Putamen (tissue), 1 donor: ENCODE measurements at places on chromosomes 7 and 10.

DNA sequence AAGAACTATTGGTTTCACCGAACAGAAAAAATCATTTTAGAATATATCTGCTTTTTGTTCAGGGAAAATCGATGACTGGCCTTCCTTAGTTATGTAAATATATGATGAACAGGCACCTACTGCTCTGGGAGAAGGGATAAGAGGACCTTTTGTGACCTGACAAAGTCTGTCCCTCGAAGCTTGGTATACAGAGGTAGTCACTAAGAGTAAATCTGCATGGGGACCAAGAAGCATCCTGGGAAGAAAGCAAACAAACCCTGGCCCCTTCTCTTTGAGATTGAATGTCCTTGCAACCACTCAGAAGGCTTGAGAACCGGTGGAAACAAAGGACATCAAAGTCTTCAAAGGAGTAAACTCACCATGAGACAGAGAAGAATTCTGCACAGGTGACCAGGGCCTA lies 52.3 kb downstream of the SKIDA1 start:
- DNase-seq = no peak

GRCh38 chr10:106592396-106592795 lies 572.1 kb downstream of the SORCS1 start:
- DNase-seq = no peak

GRCh38 chr10:113960617-113961181 lies 83.0 kb upstream of the ADRB1 start:
- no peak for DNase-seq

DNA sequence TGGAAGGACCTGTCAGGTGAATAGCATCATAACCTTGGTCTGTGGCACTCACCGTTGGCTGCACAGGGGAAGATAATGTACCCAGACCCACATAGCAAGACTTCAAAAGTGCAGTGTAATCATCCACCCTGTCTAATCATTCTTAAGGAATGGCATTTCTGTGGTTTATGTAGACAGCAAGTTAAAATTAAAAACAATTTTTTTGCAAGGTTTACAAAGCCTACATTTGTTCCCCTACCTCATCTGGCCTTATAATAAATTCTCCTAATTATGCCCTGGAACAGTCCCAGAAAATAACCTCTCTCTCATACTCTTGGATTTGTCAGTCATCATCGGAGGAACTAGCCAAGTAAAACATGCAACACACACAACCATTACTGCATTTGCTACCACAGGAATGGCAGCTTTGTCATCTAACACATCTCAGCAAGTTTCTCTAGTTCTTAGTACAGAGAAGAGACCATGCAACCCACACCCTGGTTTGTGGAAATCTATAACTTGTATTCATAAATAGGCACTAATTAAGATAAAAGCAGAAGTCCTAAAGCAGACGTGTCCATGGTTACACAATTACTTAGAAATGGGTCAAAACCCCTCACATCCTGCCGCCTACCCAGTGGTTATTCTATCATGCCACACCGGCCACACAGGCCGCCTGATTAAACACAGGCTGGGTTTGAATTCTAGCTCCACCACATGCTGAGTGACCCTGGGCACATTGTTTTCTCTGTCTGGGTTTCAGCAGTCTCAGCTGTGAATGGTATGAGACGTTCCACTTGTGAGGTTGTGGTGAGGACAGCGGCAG lies 19.1 kb downstream of the ABLIM1 start:
- DNase-seq = no peak

DNA sequence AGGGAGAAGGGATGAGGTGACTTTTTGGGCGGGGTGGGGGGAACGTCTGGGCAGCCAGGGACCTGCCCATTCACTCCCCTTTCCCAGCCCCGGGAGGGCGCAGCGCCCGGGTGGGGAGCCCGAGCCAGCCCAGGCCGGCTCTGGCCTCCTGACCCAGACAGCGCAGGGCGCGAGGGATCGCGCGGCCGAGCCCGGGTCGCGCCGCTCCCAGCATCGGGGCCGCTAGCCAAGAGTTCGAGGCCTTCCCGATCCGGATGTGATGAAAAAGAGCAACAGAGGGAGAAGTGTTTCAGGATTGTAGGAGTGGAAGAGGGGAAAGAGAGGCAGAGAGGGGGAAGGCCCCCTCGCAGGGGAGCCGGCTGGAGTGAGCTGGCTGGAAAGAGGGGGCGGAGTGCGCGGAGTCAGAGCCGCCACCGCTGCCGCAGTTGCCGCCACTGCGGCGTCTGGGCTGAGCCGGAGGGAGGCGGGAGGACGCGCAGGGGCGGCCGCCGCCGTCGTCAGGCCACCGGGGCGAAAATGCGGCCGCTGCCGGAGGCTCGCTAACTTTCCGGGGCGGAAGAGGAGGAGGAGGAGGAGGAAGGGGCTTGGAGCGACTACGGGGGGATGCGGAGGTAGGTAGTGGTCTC lies at the start of gene MDFIC:
TSS of gene MDFIC (plus strand) at position 69 of the 626 bp plus-strand sequence. CDS start 940 bp downstream, outside the sequence.
- DNase-seq = no peak

DNA sequence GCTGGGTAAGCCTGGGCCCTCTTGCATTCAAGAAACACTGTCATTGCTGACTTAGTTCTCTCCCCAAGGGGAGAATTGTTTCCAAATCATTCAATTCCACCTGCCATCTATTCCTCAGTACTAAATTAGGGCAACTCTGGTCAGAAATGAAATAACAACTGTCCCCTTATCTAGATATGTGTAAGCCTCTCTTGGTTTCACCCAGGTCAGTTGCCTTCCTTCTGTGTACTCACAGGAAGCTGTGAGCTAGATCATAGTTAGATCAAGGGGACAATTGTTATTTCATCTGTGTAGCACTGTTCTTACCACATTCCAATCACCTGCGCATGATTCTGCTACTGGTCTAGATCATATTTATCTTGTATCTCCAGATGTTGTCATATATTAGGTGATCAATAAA lies 483.0 kb upstream of the SORCS1 start:
- no peak for DNase-seq

DNA sequence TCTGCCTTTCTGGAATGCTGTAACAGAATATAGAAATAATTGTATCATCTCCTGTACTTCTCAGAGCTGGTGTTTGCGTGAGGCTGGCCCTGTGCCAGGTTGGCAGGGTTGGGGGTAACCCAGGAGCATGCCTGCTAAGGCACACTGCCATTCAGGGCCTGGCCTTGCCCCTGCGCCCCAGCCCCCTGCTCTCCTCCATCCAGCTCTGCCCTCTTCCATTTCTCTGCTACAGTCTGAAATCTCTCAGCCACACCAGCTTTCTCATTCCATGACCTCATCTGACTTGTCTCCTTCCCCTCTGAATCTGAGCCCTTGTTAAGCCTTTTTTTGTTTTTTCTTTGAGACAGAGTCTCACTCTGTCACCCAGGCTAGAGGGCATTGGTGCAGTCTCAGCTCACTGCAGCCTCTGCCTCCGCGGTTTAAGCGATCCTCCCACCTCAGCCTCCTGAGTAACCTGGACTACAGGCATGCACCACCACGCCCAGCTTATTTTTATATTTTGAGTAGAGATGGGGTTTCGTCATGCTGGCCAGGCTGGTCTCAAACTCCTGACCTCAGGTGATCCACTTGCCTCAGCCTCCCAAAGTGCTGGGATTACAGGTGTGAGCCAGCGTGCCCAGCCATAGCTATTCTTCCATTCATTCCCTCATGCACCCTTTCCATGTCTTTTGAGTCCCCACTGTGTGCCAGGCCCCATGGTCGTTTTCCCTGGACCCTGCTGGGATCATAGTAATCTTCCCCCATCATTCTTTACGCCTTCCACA lies 206.8 kb downstream of the CUX1 start:
- no peak for DNase-seq

DNA sequence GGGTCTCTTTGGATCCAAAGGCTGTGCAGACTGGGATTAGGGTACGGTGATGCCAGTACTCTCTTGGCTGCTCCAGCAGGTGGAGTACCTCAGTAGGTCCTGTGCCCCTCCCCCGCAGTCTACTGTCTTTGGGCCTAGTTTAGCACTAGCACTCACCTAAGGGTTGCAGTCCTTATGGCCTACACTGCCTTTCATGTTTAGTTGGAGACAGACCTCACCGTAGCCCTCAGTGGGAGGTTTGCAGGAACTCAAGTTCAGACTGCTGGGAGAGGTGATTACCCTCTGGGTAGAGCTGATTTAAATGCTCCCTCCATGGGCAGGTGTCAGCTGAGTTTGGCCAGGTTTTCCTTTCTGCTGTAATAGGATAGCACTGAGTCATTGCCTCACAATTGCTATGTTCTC lies 210.8 kb upstream of the TMEM196 start:
- DNase-seq = no peak

- DNase-seq = no peak
Measured at GRCh38 chr7:9250876-9251275, 817.5 kb downstream of the NXPH1 start.
